ENCODE measurements at places on chromosomes 7 and 10.

GRCh38 chr10:113894581-113894980 is 40.1 kb downstream of the NHLRC2 start:
- DNase-seq, result no peak

DNA sequence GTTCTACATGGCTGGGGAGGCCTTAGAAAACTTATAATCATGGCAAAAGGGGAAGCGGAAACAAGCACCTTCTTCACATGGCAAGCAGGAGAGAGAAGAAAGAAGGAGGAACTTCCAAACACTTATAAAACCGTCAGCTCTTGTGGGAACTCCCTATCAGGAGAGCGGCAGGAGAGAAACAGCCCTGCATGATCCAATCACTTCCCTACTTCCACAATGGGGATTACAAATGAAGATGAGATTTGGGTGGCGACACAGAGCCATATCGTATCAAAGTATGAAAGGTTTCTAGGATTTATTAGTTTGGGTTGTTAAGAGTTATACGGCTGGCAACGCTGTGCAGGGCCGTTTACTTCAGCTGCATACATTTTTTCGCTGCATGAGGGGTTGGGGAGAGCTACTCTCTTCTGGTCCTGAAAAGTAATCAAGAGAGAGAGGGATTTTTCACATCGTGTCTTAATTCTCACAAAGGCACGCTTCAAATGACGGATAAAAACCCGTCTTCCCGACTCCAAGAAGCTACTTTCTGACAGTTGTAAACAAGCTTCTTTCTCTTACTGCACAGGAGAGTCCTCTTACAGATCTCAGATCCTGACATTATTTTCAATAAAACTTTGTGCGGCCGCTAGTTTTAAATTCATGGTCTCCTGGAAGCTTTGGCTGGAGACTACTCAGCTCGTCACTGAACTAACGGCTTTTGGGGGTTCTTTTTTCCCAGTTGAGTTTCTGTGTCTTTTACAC is 751 bp upstream of the GTPBP10 start:
- no peak for DNase-seq

GRCh38 chr7:82441669-82442478 is 1.7 kb downstream of the CACNA2D1 start:
- DNase-seq, result no peak

- no peak for DNase-seq
These were observed 285.4 kb upstream of the GLI3 start for GRCh38 chr7:42522227-42522991.

DNA sequence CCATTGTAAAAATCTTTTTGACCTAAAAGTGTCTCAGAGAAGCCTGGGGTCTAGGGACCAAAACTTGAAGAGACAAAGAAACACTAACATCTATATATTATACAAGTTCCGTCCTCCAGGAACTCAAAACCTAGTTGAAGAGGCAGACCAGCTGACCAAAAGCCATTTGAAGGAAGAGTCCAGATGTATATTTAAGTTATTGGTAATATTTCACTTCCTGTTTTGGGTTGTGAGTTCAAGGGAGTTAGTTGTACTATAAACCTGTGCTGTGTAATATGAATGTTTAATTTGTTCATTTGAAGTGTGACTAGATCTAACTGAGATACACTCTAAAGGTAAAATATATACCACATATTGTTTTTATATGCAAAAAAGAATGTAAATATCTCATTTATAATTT is 45.0 kb downstream of the CDK1 start:
- no peak for DNase-seq

All from hematopoietic multipotent progenitor cell treated with erythropoietin and hydrocortisone succinate and interleukin-3 and kit ligand, for 15 days (in vitro differentiated cells).